ENCODE measurements at places on chromosomes 12 and 14. TPM values are rescaled to one million over a fixed set of nuclear protein-coding genes. Genes with fewer than 3 reads are reported as not detected.

GRCh38 chr12:27498761-27499160 is 25.2 kb upstream of the PPFIBP1 start:
- H3K4me3 ChIP-seq: no peak overlapping the region
- H3K27ac ChIP-seq: no peak overlapping the region
- H3K36me3 ChIP-seq: no peaks in the 10 kb centered on the region
- H3K4me1 ChIP-seq: no peaks in the 10 kb centered on the region

Gene CFAP54
- 0.64 TPM for total RNA-seq

DNA sequence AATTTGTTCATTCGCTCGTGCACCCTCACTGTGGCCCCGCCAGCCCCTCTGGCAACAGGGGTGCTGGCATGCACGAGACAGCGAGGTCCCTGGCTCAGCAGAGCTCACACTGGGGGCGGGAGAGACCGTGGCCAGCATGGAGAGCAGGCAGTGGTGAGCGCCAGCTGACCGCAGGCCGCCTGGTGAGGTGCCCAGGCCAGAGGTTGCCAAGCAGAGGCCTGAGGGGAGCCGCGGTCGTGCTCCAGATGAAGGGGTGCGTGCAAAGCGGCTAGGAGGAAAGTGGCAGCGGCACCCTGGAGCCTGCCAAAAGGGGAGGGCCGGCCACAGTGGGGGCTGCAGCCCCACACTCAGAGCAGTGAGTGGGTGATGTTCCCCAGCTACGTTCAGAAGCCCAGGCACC is 56.1 kb downstream of the CDC42BPB start:
- no peak for DNase-seq
- no peaks in the 10 kb centered on the region for H3K27me3 ChIP-seq
- no peaks in the 10 kb centered on the region for H3K36me3 ChIP-seq
- no peaks in the 10 kb centered on the region for H3K4me1 ChIP-seq
- no peak overlapping the region for H3K4me3 ChIP-seq

- H3K4me1 ChIP-seq: no peaks in the 10 kb centered on the region
- no peak for DNase-seq
- H3K27ac ChIP-seq: no peak overlapping the region
- H3K27me3 ChIP-seq: no peaks in the 10 kb centered on the region
Observed at GRCh38 chr14:70148911-70149595, 39.7 kb downstream of the SLC8A3 start.

DNA sequence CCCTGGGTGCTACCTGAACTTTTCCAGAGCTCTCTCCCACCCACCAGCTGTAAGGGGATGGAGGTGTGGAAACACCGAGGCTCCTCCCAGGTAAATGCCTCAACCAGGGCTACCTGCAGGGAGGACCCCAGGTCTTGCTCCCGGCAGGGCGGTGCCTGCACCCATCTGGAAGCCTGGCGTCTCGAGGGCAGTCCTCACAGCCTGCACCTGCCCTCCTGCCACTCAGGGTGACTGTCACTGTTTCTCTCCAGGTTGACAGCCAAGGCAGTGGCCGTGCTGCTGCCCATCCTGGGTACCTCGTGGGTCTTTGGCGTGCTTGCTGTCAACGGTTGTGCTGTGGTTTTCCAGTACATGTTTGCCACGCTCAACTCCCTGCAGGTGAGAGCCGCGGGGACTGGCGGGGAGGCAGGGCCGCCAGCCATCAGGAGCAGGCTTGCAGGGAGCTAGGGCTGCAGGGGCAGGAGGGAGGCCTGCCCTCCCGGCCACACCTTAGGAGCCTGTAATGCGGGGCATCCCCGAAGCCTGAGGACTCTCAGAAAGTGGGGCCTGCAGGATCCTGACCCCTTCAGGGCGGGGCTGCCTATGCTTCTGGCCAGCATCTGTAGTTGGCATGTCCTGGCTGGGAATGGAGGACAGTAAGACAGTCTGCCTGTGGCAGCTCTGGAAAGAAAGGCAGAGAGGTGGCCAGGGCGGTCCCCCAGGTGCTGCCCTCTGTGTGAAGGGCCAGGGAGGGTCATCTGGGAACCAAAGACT is 182.3 kb downstream of the ADGRD1 start:
- no peak for DNase-seq
- no peaks in the 10 kb centered on the region for H3K36me3 ChIP-seq
- H3K4me3 ChIP-seq: no peak overlapping the region
- H3K27ac ChIP-seq: no peak overlapping the region
- no peaks in the 10 kb centered on the region for H3K27me3 ChIP-seq

Gene HPD
- total RNA-seq: 0.51 TPM

DNA sequence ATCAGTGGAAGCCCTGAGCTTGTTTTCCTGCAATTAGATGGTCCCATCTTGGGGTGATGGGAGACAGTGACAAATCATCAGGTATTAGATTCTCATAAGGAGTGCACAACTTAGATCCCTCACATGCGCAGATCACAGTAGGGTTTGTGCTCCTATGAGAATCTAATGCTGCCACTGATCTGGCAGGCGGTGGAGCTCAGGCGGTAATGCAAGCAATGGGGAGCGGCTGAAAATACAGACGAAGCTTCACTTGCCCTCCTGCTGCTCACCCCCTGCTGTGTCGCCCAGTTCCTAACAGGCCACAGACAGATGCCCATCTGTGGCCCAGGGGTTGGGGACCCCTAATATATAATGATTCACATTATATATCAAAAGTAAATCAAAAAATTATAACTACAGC is 258.8 kb upstream of the USP15 start:
- no peak overlapping the region for H3K4me3 ChIP-seq
- no peaks in the 10 kb centered on the region for H3K36me3 ChIP-seq
- H3K27ac ChIP-seq: no peak overlapping the region
- H3K4me1 ChIP-seq: no peaks in the 10 kb centered on the region
- no peaks in the 10 kb centered on the region for H3K27me3 ChIP-seq

Gene ADCY6
- 24.1 TPM for total RNA-seq

Gene SNAPC1
- 8.6 TPM for total RNA-seq

DNA sequence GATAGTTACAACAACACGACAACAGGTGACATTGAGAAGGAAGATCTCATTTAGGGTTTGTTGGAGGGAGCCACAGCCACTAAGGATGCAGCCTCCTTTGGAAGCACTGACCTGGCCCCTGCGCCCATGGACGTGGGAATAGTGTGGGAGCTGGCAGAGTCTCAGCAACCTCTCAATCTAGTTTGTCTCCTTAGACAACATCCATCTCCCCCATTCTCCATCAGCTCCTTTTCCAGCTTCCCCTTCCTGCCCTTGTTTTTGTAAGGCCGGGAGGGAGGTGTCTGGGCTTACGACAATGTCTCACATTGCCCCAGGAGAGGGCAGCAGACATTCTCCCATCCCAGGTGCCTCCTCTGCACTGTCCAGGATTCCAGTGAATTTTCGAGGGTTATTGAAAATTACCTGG is 170.2 kb upstream of the PZP start:
- no peaks in the 10 kb centered on the region for H3K27me3 ChIP-seq
- H3K27ac ChIP-seq: no peak overlapping the region
- H3K4me1 ChIP-seq: no peaks in the 10 kb centered on the region
- H3K4me3 ChIP-seq: no peak overlapping the region

Gene TAS2R42
- total RNA-seq: not detected

DNA sequence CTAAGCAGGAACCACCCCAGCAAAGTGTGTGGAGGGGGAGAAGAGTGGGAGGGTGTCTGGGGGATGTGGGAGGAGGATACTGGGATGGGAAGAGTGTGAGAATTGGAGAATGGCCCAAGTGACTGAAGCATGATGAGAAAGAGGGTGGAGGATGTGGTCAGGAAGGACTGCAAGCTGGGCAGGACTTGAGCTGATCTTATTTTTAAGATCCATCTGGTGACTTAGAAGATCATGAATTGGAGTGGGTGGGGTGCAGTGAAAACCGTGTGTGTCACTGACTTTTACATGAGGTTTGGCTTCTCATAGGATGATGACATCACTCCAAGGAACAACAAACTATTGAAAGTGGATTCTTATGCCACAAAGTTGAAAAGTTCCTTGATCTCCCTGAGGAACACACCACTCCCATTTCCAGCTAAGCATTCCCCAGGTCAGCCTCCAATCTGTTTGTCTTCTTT is 287.5 kb downstream of the GALC start:
- H3K4me1 ChIP-seq: no peaks in the 10 kb centered on the region
- H3K27me3 ChIP-seq: no peaks in the 10 kb centered on the region
- no peak overlapping the region for H3K27ac ChIP-seq
- no peaks in the 10 kb centered on the region for H3K36me3 ChIP-seq

GRCh38 chr12:64058541-64059265 is 163.4 kb downstream of the KICS2 start:
- H3K27ac ChIP-seq: no peak overlapping the region
- no peaks in the 10 kb centered on the region for H3K27me3 ChIP-seq
- no peak overlapping the region for H3K4me3 ChIP-seq
- no peaks in the 10 kb centered on the region for H3K4me1 ChIP-seq
- DNase-seq: no peak

DNA sequence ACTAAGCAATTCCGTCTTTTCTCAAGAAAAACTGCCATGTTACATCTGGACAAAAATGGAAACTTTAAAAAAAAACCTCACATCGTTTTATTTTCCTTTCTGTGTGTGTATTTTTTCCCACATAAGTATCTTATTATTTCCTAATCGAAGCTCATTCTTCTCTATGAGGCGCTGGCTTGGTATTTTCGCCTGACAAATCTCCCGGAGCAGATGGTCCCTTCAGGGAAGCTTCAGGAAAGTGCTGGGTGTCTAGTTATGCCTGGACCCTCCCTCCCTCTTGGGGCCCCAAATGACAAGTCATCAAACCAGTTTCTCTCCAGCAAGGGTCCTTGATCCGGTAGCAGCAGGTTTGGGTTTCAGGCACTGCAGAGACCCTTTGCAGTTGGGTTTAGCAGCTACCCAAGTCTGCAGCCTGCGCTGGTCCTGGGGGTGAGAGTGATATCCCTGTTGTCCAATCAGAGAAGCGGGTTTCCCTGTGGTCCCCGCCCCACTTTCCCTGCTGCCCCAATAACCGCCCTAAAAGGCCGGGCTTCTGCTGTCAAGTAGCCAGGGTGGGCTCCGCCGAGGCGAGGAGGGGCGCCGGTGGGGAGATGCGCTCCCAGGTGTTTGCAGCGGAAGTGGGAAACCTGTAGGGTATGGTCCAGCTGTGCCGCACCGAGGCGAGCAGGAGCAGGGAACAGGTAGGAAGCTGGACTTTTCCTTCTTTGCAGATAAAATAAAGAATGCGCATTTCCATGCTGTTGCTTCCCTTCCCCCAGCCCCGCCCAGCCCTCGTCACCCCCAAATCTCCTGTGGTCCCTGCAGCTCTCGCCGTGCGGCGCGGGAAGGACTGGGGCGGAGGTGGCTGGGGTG is at the start of gene CNTN1:
Gene CNTN1 (plus strand): TSS at position 527 of the 852 bp plus-strand sequence.
- no peak within 1 kb of the TSS for H3K27ac ChIP-seq
- DNase-seq: no peak
- no peaks in the 10 kb centered on the region for H3K36me3 ChIP-seq
- H3K4me3 ChIP-seq: no peak within 1 kb of the TSS

Gene FGF6
- not detected for total RNA-seq

Gene CCDC197
- total RNA-seq: not detected

DNA sequence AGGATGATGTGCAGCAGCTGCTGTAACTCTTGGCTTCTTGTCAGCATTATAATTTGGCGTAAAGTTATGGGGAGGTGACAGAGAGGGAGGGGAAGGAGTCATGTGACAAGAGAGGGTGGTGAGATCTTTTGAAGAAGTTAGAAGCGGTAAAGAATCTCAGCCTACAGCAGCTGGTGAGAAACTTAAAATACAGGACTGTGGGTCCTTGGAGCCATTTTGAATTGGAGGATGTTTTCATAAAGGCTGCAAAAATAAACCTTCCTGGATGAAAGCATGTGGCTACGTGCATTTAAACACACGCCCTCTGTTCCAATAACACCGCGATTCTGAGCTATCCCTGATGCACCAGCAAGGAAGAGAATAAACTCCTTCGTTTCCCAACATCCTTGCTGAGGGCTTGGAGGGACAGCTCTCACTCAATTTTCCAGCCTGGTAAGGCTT is 133.7 kb downstream of the TMEM30B start:
- H3K4me1 ChIP-seq: no peaks in the 10 kb centered on the region
- DNase-seq: no peak
- no peaks in the 10 kb centered on the region for H3K27me3 ChIP-seq
- no peak overlapping the region for H3K27ac ChIP-seq
- H3K36me3 ChIP-seq: no peaks in the 10 kb centered on the region

Gene CCDC177
- total RNA-seq: not detected

Gene EPYC
- total RNA-seq: not detected

- no peaks in the 10 kb centered on the region for H3K36me3 ChIP-seq
- H3K4me1 ChIP-seq: no peaks in the 10 kb centered on the region
- H3K27me3 ChIP-seq: no peaks in the 10 kb centered on the region
- no peak overlapping the region for H3K4me3 ChIP-seq
- no peak overlapping the region for H3K27ac ChIP-seq
- DNase-seq: no peak
Observed at GRCh38 chr12:89721291-89721987, 12.8 kb upstream of the ATP2B1 start.

Gene TAS2R7
- not detected for total RNA-seq

GRCh38 chr14:51360592-51360991 is 120.5 kb downstream of the TMX1 start:
- no peak overlapping the region for H3K27ac ChIP-seq
- H3K4me1 ChIP-seq: no peaks in the 10 kb centered on the region
- no peaks in the 10 kb centered on the region for H3K27me3 ChIP-seq
- no peaks in the 10 kb centered on the region for H3K36me3 ChIP-seq

DNA sequence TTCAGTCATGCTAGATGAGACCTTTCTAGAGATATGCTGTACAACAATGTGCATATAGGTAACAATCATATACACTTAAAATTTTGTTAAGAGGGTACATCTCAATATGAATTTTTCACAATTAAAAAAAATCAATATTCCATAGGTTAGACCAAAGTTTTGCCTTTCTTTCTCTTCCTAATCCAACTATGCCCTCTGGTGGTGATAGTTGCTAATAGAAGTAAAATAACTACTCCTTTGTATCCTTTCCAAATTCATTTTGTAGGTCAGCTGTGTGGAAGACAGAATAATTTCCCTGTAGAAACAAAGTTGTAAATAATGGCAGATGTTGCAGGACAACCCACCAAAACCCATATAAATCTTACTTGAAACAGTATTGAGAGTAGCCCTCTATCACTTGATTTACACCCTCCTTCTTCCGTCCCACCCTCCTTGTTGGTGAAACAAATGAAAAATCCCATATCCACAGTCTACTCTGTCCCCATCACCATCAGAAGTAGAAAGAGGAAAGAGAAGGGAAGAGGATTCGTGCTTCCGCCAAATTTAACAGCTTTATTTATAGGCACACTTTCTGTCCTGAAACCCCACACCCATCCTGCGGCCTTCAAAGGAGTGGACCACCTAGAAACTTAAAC is 34.2 kb upstream of the KICS2 start:
- DNase-seq: no peak
- no peaks in the 10 kb centered on the region for H3K36me3 ChIP-seq
- H3K4me3 ChIP-seq: no peak overlapping the region
- no peak overlapping the region for H3K27ac ChIP-seq
- no peaks in the 10 kb centered on the region for H3K27me3 ChIP-seq

Gene HOXC10
- total RNA-seq: 154 TPM

DNA sequence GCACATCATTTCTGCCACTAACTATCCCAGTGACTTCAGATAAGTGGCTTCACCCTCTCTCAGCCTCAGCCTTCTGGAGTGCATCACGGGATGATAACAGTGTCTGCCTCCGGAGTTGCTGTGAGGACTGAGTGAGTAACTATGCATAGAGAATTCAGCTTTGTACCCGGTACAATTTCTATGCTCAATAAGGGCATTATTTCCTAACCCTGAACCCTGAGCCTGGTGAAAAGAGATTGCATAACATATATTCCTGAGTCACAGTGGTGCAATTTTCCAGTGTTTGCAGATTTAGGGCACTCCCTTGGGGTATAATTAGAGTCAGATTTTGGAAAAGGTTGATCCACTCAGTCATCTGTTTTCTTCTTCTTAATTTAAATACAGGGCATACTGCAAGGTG is 181.1 kb downstream of the PTPN11 start:
- H3K4me3 ChIP-seq: no peak overlapping the region
- no peaks in the 10 kb centered on the region for H3K36me3 ChIP-seq
- H3K27ac ChIP-seq: no peak overlapping the region
- H3K4me1 ChIP-seq: no peaks in the 10 kb centered on the region
- H3K27me3 ChIP-seq: peaks cover 33% of the 10 kb centered on the region

Gene GSC
- total RNA-seq: not detected

All from Panc1 (cell line).